8988T (cell line): ENCODE measurements at places on chromosomes 4 and X.

- no peak for DNase-seq
Measured at GRCh38 chr4:139763672-139764071, 98.1 kb downstream of the MGST2 start.

GRCh38 chr4:123848606-123849005 is 452.0 kb downstream of the SPRY1 start:
- no peak for DNase-seq

DNA sequence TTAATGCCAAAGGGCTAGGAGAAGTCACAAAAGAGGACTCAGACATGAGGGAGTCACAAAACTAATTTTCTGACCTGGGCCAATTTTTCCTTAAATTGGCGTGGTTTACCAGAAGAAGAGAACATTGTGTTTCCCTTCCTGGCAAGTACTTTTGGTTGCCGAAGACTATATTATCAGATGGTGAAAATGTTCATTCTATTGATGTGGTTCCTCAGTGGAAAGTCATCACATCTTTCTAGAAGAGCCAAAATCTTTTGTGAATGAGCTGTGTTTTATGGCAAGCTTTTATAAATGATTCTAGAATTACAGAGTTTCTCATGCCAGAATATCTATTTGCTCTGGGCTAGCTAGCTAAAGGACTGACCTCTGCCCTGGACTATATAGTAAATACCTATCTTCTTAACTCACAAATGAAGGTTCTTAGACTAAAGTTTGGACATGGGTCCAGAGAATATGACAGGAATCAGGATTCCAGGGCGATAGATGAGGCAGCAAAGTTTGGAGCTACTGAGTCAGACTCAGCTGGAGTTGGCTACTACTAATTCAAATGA is 288.9 kb downstream of the IL1RAPL2 start:
- no peak for DNase-seq

- no peak for DNase-seq
Measured at GRCh38 chr4:174135936-174136406, 147.5 kb downstream of the FBXO8 start.

GRCh38 chr4:55765070-55765469 is 54.5 kb upstream of the EXOC1L start:
- no peak for DNase-seq
